ENCODE measurements at places on chromosomes 1 and 21.

- DNase-seq: no peak
Measured at GRCh38 chr1:76267631-76268030, 193.1 kb downstream of the ST6GALNAC3 start.

DNA sequence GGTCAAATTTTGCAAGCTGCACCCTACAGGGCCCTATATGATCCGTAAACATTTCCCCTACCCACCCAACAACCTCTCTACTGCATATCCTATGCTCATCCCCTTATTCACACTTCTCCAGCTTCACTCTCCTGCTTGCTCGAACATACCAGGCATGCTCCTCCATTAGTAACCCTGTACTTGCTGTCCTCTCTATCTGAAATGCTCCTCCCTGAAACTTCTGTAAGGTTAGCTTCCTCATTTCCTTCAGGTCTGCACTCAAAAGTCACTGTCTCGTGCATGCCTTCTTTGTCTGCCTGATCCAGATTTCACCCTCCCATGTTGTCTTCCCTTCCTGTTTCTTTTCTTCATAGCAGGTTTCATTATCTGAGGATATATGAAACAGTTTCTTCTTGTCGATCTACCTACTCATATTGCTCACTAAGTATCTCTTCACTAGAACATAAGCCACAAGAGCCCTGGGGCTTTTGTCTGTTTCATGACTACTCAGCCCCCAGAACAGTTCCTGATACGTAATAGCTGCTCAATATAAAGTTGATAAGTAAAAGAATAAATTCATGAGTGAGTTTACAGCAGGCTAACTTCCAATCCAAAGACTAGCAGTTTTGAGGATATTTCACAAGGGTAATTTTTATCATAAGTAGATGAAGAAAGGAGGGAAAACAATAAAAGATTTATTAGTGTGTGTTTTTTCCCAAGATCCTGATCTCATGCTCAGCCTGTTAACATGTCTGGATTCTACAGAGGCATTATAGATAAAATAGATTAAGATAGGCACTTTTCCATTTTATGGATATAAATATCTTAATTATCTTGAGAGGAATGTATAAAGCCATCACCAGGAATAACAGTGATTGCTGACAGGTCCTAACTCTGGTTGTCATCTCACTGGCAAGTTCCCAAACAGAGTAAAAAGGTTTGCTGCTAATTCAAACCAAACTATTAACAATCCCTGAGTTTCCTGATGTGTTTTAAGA is 392.5 kb upstream of the ESRRG start:
- DNase-seq: no peak

GRCh38 chr1:93221913-93222312 is 41.4 kb downstream of the CCDC18 start:
- no peak for DNase-seq

DNA sequence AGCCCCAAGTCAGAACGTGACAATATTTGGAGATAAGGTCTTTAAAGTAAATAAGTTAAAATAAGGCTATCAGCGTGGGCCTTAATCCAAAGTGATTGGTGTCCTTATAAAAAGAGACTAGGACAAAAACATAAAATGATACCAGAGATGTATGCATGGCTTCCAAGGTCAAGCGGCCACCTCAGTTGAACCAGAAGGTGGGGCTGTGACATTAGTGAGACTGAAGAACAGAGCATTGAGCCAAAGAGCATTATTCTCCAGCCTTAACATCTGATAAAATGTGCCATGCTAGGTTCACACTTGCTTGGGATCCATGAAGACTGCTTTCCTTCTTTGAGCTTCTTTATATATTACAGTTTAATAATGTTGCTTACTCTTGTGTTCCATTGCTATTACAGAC is 554.6 kb downstream of the PLA2G4A start:
- peak; percentile 12 for DNase-seq

DNA sequence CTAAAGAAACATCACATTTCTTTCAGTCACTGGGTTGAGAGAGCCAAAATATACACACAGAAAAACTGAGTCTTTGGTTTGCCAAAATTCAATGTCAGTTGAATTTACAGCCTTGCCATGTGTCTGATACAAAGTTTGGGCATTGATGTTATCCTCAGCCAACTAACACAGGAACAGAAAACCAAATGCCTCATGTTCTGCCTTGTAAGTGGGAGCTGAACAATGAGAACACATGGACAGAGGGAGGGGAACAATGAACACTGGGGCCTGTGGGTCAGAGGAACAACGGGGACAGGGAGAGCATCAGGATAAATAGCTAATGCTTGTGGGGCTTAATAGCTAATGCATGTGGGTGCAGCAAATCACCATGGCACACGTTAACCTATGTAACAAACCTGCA is 39.6 kb upstream of the C21orf91 start:
- no peak for DNase-seq

DNA sequence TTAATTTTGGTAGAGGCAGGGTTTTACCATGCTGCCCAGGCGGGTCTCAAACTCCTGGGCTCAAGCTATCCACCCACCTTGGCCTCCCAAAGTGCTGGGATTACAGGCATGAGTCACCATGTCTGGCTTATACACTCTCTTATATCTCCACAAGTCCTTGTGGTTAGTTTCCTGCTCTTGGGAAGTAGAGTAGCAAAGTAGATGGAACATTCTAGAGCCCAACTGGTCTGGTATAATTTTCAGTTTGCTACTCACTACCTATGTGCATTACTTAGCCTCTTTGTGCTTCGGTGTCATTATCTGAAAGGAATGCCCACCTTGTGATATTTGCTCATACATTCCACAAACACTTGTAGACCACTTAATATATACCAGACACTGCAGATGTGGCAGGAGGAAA is 96.6 kb upstream of the IPO9 start:
- DNase-seq: no peak

DNA sequence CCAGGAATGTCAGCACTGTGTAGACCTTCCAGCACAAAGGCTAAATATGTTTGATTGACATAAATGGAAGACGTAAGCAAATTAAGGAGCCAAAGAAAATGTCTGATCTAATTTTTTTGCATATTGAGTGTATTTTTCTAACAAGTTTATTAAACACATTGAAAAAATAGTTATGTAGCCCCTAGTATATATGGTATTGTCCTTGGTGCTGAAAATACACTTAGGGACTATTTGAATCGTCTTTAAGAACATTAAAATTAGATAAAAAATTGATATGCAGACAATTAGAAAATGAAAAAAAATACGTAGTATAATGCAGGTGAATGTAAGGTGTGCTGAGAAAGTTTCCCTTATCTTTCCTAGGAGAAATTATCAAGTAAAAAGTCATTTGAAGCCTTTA is 337.0 kb downstream of the OMA1 start:
- no peak for DNase-seq

DNA sequence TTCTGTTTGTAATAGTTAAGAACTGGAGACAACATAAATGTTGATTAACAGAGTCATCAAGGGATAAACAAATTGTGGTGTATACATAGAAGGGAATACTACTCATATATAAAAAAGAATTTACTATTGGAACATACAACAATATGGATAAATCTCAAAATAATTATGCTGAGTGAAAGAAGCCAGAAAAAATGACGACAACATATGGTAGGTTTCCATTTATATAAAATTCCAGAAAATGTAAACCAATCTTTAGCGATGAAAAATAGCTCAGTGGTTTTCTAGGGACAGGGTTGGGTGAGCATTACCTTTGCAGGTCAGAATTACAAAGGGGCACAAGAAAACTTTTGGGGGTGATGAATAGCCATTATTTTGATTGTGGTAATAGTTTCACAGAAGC is 431.6 kb downstream of the PTPRU start:
- no peak for DNase-seq

- no peak for DNase-seq
Measured at GRCh38 chr1:230864441-230864840, 3.9 kb downstream of the C1orf198 start.

DNA sequence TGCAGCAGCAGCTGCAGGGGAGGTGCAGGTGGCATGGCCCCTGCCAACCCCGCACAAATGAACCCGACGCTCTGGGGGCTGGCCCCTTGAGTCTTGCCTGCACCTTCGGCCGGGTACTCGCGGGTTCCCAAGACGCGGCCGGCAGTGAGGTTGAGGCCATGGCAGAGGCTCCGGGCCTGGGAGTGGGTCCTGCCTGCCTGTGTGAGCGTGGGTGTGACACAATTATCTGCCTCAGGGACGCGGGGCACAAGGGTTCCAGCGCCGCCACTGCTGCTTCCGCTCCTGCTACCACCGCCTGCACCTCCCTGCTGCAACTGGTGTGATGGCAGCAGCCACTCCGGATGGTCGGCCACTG is 20.9 kb upstream of the TGFB2 start:
- DNase-seq: no peak

DNA sequence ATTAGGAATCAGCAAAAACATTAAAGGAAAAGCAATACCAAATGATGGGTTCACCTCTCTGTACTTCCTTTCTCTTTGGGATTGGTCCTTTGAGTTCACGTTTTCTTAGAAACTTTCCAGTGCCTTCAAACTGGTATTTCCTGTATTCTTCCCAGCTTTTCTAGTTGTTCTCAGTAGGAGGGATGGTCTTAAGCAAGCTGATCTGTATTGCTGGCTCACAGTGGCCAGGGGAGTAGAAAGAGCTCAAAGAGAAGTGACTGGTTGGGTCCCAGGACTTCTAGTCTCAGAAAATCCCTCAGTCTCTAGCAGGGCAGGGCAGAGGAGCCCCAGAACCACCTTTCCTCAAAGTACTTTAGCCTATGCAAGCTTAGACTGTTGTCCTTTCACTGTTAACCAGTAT is 10.1 kb upstream of the USP24 start:
- DNase-seq: no peak

DNA sequence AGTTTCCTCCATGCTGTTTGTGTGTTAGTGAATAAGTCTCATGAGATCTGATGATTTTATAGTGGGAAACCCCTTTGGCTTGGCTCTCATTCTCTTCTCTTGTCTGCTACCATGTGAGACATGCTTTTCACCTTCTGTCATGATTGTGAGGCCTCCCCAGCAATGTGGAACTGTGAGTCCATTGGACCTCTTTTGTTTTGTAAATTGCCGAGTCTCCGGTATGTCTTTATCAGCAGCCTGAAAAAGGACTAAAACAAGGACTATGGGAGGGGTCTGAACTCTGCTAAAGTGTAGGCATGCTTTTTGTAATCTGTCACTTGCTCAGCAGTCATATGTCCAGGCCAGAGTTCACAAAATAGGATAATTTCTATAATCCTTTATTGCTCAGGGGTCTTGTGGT is 164.0 kb upstream of the SNX7 start:
- DNase-seq: no peak

GRCh38 chr1:6634371-6635052 is 9.8 kb downstream of the THAP3 start:
- DNase-seq: peak; percentile 45

GRCh38 chr21:46061518-46061917 is 36.4 kb upstream of the COL6A2 start:
- DNase-seq: no peak

GRCh38 chr1:157495285-157495684 is 57.0 kb downstream of the FCRL5 start:
- no peak for DNase-seq

DNA sequence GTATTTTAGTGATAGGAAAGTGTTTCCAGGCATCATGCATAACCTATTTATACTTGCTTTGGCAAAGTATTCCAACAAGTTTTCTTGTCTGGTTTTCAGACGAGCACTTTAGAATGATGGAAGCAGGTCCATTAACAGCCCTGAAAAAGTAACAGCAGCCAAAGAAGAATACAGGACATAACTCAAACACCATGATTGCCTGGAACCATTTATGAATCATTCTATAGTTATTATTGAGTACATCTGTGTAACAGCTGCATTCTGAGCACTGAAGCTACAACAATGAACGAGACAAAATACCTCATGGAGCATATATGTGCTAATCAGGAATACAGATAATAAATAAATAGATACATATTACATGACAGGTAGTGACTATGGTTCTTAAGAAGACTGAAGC is 12.6 kb downstream of the IL10RB start:
- no peak for DNase-seq

GRCh38 chr21:34897828-34898227 is 151.3 kb downstream of the RUNX1 start:
- DNase-seq: no peak

GRCh38 chr21:43191521-43191920 is 22.7 kb downstream of the CRYAA start:
- DNase-seq: no peak

DNA sequence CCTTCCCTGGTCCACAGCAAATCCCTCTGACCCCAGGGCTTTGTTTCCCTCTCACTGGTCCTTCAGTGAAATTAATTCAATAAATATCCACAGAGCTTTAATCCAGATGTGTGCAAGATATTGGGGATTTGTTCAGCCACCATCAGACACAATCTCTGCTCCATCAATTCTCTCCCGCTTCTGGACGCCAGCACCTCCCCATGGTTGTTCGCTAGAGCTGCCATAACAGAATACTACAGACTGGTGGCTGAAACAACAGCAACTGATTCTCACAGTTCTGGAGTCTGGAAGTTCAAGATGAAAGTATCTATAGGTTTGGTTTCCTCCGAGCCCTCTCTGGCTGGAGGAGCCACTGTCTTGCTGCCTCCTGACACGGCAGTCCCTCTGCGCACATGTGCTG is 303.9 kb downstream of the SMYD3 start:
- no peak for DNase-seq

DNA sequence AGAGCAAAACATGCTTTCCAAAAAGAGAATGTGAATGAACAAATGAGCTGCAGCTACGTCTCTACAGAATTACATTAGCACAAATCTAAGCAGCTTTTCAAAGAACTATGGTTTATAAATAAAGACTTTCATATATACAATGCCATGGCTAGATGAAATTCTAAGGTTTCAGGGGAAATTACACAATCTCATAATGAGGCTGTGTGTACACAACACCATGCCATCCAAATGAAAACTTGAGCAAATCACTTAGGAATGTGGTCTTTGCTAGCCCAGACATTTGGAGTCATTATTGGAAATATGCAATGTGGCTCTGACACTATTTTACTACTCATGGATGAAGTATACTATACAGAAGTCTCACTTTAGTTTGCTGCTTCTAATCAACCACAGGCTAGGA is 37.5 kb downstream of the SPAG17 start:
- no peak for DNase-seq

- no peak for DNase-seq
Measured at GRCh38 chr1:248823517-248824001, 2.2 kb downstream of the SH3BP5L start.

GRCh38 chr1:162185314-162186025 is 116.0 kb downstream of the NOS1AP start:
- no peak for DNase-seq

- no peak for DNase-seq
Measured at GRCh38 chr1:21536218-21536617, 27.0 kb downstream of the ALPL start.

DNA sequence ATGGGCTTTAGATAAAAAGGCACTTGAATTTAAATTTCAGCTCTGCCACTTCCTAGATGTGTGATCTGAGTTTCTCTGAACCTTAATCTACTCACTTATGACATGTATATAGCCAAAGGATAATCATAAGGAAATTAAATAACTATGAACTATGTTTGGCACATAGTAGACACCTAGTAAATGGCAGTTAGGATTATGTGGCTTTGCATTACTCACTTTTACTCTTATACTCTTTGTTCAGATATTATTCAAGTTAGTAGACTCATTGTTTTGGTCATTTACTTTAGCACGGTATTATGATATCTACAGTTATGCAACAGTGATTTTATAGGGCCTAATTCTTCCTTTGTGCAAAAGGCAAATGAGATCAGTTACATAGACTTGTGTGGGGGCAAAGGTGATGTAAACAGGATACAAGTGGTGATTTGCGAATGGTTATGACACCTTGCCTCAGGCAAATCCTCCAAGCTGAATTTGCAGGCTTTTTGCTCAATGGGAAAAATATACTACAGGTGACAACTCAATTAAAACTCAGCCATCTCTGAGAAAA is 297.2 kb upstream of the PBX1 start:
- DNase-seq: no peak

- no peak for DNase-seq
Measured at GRCh38 chr1:229988534-229988933, 78.5 kb upstream of the GALNT2 start.
